ENCODE measurements at places on chromosomes 5 and 9.

- DNase-seq, result no peak
These were observed 25.7 kb upstream of the NR5A1 start for GRCh38 chr9:124532897-124533296.

DNA sequence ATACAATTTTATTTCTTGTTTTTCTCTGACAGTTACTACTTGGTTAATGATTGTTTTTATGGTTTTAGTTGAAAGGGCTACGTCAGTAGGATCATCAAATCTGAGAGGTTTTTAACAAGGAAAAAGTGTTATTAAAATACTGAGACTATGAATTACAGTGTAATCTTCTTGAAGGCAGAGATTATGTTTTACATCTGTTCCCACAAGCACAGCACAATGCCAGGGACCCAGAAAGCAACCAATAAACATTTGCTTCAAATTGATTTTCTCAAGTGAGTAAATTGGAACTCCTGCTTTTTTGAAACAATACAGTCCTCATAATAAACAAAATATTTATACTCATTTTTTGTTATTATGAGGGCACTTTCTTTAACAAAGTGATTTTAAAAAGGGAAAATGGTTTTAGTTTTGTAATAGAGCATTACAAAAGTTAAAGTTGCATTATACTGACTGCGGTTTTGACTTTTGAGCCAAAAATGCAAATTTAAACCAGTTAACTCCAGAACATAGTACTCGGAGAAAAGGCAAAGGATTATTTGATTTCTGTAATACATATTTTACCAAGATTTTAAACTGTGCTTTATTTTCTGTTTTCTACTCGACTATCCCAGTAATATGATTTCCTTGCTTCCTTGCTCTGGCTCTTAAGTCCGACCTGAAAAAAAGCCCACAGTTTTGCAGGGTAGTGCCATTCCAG is 176.9 kb downstream of the GDNF start:
- DNase-seq, result no peak

GRCh38 chr5:40757400-40757799 is 1.6 kb upstream of the TTC33 start:
- DNase-seq, result no peak

DNA sequence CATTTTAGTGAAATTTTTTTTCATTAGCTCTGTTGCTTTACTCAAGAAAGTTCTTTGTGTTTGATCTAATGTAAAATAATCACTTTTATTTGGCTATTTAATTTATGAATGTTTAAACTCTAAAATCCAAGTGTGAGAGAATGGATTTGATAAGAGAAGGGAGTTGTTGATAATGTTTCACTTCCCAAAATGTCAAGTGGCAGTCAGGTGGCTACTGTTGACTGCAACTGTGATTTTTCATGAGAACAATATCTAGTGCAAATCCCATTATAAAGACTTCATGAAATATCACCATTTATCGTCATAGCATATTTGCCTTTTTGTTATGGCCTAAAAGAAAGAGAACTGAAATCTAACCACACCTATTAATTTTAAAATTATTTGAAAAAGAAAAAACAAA is 118.3 kb upstream of the SNX2 start:
- DNase-seq, result no peak

- no peak for DNase-seq
These were observed 32.9 kb downstream of the FAM163B start for GRCh38 chr9:133576031-133576874.

DNA sequence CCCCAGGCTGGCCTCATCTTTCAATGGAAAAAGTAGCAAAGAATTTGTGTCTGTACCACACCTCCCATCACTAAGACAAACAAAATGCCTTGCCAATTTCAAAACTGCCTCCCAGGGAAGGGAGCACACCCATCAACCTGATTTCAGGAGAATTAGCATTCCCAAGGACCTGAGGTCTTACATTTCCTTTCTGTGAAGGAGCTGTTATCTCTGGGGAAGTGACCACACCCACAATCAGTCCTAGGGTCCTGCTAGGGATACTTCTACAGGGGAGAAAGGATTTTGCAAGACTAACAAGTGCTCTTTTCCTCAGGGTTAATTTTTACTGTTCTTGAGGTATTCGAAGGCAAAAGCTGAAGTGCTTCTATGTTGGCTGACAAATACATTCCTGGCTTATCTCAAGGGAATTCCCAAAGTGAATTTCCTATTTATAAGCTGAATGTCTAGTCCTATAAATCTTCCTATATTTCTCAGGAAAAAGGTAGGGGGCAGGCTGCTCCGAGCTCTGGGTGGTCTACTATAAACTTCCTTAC is 97.4 kb upstream of the ITGA1 start:
- no peak for DNase-seq

GRCh38 chr5:31809050-31809870 is 170.3 kb downstream of the PDZD2 start:
- no peak for DNase-seq

DNA sequence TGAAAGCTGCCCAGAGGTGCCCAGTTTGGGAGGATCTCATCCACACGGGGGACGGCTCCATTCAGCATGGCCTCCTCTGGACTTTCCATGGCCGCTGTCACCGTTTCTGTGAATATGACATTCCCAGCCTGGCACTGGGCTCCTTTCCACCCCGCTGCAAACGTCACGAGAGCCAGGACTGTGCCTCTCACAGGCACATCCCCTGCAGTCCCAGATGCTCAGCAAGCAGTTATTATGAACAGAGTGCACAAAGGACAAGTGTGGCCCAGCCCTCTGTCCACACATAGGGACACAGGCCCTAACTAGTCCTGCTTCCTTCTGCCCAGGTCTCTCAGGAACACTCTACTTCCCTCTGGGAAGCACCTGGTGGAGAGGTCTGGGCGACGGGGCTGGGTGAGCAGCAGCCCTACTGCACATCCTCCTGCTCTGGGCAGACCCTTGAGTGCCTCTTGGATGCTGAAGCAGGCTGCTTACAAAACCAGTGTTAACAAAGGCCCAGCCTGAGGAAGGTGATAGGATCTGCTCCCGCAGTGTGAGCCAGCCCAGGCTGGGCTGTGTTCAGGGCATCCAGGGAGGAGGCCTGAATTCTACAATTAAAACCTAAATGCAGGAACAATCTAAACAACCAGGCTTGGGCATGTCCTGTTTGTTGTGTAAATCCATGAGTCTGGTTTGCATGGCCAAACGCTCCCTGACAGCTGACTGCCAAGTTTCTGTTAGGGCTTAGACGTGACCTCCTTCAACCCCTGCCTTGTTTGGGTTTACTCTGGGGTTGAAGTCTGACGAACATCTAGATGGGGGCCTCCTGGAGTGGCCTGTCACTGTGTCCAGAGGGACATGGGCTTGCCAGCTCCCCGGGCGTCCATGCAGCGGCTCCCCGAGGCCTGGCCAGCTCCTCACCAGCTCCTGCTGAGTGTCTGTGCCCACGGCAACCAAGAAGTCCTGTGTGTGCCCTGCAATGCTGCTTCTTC is 269.8 kb downstream of the GADD45G start:
- no peak for DNase-seq

Measured in effector memory CD4-positive, alpha-beta T cell (primary cell).